ENCODE measurements at places on chromosomes 13 and 19.
A peak's percentile ranks its signal among the peaks of the same experiment; 100 is the strongest.

DNA sequence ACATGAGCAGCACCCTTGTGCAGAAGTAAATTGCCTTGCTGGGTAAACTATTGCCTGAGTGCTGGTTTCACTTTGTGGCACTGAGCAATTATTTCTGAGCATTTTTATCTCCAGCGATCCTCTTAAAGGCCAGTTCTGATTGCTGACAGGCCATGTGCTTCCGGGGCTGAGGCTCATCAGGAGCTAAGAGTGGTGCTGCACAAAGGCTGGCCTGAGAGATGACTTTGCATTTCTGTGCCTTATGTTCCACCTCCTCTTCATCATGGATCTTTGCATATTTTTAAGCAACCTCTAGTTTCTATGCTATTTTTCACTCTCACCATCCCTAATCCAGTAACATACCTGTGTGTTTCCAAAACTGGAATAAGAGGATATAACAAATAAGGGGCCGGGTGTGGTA is 17.6 kb upstream of the COG6 start:
- no peak for DNase-seq

DNA sequence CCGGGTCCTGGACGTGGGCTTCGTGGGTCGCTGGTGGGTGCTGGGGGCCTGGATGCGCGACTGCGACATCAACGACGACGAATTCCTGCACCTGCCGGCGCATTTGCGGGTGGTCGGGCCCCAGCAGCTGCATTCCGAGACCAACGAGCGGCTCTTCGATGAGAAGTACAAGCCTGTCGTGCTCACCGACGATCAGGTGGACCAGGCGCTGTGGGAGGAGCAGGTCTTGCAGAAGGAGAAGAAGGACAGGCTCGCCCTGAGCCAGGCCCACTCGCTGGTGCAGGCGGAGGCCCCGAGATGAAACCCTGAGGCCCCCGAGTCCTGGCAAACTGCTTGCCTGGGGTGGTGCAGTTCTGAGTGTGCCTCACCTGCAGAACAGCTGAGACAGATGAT is 787 bp downstream of the TIMM29 start:
- DNase-seq, result no peak

DNA sequence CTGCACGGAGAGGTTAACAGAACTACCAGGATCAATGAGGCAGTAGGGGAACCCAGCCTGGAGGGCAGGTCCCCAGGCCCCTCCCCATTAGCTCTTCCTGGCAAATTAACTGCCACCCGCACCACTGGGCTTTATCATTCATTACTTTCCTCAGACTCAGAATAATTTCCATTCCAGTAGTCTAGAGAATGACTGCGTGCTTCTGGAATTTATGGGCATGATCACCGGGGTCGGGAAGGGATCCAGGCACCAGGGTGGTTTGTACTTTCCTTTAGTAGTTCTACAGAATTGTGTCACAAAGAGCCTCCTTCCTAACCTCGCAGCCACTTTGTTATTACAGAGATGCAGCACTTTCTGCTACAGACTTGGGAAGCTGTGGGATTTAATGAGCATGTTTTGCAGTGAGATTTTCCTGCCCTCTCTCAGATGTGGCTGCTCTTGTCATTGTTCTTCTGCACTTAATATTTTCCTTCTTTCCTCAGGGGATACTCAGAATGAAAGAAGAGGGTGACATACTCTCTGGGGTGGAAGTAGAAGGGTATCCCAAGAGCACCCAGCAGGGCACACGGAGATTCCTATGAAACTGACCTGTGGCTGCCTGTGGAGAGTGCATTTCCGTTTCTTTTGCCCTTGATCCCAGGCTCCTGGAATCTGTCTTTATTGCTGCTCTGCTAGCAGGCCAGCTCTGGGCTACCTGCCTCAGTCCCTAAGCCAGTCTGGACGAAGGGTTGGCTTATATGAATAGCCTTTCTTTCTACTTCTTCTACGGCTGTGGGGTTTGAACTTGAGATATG is 285.0 kb upstream of the SLC10A2 start:
- DNase-seq, result no peak

- no peak for DNase-seq
These were observed 126.5 kb downstream of the ZNF536 start for GRCh38 chr19:30498707-30499106.

GRCh38 chr13:41668130-41668757 is 210.9 kb downstream of the RGCC start:
- DNase-seq, result peak; percentile 14

DNA sequence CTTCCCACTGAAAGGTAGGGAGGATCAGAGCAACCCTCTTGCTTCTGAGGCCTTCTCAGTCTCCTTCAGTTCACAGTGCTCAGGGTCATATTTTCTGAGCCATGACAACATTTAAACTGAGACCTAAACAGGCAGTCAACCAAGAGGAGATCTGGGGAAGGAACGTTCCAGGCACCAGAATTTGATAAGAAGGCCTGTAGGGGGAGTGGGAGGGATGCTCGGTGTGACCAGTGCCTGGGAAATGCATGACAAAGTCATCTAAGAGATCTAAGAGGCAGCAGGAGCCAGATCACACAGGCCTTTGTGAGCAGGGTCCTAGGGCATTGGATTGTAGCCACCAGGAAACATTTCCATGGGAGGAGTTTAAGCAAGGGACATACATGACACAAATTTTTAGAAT is 71.6 kb downstream of the SHISA2 start:
- no peak for DNase-seq

GRCh38 chr13:87671753-87672605 is 808 bp downstream of the SLITRK5 start:
- DNase-seq, result no peak

DNA sequence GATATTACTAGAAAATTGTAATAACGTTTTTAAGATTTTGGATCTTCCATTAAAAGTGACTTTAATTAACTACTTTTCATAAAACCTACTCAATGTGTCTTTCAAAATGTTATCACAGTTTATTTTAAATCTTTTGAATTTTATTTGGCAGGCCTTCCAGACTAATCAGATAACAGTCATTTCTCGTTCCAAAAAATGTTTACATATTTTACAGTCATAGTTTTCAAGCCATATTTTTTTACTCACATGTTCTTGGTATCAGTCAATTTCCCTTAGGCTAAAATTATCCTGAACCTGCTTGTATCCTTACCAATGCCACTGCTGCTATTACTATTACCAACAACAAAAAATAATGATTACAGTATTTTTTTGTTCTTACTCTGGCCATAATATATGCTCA is 1783.5 kb downstream of the SLITRK5 start:
- no peak for DNase-seq

GRCh38 chr19:662207-662961 is 630 bp downstream of the RNF126 start:
- peak; percentile 77 for DNase-seq

GRCh38 chr19:40005691-40006272 is 8.9 kb downstream of the ZNF546 start:
- DNase-seq, result no peak

- peak; percentile 54 for DNase-seq
These were observed 23.7 kb upstream of the GPR18 start for GRCh38 chr13:99281811-99282263.

GRCh38 chr13:59771272-59771671 is 392.5 kb downstream of the DIAPH3 start:
- no peak for DNase-seq

GRCh38 chr13:98285317-98285716 is 108.2 kb upstream of the RNF113B start:
- no peak for DNase-seq

Data from activated gamma-delta T cell treated with Interleukin-2 at 50 U/mL for 16 hours (primary cell).